Activated CD4-positive, alpha-beta T cell treated with anti-CD3 and anti-CD28 coated beads for 48 hours (primary cell): ENCODE measurements at places on chromosomes 6 and 20.

DNA sequence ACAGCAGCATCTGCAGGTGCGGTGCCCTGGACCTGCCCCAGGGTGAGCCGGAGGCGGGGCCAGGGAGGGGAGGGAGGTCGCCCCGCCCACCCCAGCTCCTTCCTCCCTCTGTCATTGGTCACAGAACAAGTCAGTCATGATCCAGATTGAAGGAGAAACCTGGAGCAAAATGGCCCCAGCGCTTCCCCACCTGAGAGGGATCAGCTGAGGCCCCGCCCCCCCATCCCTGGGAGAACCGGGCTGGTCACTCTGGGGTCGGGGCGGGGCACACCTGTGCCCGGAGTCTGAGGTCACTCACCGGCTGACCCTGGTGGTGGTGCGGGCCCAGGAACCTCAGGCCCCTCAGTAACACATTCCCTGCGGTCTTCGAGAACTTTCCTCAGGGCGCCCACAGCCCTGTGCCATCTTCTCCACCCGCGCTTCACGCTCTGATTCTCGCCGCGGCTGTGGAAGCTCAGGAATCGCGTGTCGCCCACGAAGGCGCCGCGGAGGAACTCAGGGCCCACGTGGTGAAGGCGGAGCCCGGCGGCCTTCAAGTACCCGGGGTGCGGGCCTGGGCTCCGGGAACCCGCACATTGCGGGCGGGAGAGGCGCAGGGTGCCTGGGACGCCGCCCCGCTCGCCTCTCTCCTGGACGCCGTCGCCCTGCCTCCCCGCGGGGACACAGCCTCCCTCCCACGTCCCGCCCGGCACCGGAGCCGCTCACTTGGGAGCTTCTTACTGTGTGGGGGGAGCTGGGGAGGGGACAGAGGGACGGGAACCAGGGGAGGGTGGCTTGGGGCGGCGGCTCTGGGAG lies 36.4 kb upstream of the HLA-C start:
- DNase-seq = peak; percentile 75

DNA sequence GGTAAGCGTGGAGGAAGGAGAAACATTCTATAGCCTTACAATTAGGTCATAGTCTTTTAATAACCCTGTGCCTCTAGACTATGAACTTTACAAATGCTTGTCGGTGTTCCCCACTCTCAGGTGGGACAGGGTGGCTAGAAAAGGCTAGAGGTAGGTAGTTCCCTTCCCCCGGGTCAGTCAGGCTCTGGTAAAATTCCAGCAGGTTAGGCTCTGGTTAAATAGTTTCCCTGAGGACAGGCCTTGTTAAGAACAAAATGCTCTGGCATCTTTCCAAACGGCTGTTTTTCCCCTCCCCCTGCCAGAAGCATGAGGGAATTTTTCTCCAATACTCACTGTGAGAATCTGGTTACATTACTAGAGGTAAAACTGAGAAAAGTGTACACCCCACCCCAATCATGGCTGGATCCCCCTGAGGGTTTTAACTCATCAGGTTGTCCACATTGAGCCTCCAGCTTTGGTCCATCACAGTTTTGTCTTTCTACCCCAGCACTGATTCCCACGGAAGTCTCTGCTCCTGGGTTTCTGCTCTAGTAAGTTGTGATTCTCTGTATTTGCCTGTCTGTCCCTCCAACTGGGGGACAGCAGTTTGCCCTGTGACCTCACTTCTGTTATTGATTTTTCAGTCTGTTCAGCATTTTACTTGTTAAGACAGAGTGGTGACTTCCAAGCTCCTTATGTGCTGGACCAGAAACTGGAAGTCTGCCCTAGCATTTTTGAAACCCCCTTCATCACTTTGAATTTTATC lies 84.7 kb upstream of the ADGRF1 start:
- DNase-seq = no peak

- DNase-seq = no peak
Observed at GRCh38 chr6:170125456-170126300, 165.2 kb downstream of the DLL1 start.

GRCh38 chr6:56517155-56517745 lies 125.4 kb downstream of the DST start:
- DNase-seq = no peak

DNA sequence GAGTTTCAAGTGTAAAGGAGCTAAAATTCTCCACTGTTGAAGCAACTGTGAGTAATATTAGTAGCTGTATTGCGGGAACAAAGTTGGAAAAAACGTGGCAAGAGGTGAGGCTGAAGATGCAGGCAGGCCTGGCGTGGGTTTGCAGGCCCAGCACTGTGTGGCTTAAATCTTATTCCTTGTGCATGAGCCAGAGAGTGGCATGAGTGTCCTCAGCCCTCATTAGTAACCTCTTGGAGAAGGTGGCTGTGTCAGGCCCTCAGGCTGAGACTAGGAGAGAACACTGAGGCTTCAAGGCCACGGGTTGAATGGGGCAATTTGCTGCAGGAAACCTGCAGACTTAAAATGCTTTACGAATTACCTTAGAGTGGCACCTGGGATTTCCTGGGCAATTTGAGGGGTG lies 372.7 kb upstream of the CITED2 start:
- DNase-seq = no peak

DNA sequence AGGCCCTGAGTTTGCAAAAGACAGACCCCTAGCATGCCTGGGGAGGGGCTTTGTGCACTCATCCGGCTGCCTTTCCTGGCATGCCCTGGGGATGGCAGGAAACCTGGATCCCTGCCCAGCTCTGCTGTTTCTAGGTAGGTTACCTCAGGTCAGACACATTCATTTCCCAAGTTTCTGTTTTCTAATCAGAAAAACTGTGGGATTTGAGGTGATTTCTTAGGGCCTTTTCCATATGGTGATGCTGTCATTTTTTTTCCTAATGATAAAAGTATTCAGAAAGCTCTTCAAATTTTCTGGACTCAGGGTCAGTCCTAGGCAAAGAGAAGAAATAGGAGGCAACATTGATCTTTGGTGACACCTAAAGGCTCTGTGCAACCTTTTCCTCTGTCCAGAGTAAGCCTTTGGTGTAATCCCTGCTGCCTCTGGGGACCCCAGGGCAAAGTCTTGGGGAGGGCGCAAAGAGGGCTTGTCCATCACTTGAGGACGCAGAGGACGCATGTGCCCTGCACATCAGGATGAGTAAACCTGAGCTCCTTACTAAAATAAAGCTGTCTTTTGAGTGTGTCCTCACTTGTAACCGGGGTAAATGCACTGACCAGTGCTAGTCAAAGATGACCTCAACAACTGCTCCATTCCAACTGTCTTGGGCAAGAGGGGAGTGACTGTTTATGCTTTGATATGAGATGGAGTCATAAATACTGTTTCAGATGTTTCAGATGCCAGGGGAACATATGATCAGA lies 13.5 kb upstream of the TRAM2 start:
- DNase-seq = no peak

DNA sequence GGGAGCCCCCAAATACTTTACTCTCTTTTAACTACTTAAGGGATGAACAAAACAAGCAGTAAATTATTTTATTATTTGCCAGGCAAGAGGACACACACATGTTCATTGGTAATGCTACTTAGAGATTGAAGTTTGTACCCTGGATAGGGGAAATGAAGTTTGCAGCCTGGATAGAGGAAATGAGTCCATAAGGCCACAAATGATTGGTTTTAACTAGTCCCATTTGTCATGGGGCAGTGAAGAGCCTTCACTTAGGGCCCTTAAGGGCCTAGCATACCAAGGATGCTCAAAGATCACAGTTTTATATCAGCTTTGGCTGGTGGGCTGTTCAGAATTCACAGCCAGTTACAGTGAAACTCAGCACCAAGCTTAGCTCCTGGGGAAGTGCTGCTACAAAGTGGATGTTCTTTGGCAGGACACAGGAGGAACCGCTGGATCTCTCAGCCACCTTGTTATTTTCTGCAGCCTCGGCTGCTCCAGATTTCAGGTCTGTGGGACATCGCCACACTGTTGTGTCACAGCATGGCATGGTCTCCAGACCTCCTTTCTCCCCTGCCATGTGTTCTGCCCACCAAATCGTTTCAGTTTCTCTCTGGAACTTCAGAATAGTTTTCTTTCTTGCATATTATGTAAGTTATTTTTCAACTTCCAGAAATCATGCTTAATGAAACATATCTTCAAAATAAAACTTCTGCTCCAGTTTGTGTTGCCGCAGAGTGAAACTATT lies 41.8 kb downstream of the NCOA7 start:
- no peak for DNase-seq

DNA sequence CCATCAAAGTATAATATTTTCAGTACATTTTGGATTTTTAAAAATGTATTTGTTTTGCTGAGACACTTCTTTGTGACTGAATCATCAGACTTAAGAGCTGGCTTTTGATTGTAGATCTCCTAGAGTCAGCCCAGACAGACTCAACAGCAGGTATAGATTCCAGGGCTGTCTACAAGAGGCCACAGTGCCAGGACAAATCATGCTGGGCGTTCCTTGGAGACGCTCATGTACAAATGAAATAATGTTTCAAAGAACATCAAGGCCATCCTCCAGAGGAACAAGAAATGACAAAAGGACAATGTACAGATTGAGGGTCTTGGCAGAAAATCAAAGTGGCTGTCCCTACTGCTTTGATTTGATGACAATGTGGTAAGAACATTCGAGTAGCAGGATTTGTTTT lies 369.3 kb downstream of the GRIK2 start:
- no peak for DNase-seq

- DNase-seq = no peak
Observed at GRCh38 chr6:170134471-170135440, 156.1 kb downstream of the DLL1 start.

GRCh38 chr6:35718375-35718736 lies 18.5 kb upstream of the ARMC12 start:
- DNase-seq = no peak

DNA sequence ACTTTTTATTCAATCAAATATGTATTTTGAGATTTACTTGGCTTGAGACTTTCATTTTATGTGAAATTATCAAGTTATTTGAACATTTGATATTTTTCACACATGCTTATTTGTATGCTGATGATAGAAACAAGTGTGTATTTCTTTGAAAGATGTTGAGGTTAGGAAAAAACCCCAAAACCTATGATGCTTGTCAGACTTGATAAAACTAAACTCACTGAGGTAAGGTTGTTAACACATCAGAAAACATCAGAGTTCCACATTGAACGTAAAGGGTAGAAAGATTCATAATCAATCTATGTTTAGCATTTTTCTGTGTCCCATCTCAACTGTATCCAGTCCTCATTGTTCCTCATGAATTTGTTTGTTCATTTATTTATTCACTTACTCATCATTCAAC lies 12.2 kb downstream of the SF3B5 start:
- DNase-seq = no peak

DNA sequence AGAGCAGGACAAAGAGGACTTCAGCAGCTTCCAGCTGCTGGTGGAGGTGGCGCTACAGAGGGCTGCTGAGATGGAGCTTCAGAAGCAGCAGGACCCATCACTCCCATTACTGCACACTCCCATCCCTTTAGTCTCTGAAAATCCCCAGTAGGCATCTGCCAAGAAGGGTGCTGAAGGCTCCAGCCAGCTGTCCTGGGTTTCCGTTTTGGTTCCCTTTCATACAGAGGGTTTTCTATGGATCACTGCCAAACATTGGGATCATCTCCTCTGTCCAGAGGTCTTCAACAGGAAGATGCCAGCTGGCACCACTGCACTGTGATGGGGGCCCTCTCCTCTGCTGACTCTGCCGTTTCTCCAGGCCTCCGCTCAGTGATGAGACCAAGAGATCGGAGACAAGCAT lies 14.3 kb upstream of the RAB5IF start:
- DNase-seq = no peak

- peak; percentile 14 for DNase-seq
Observed at GRCh38 chr6:2524090-2524489, 226.6 kb downstream of the MYLK4 start.
